Activated CD4-positive, alpha-beta T cell treated with anti-CD3 and anti-CD28 coated beads, Interleukin-2, amount 10 ng/mL, durations not matched to agents 24 days and 14 days (primary cell): ENCODE measurements at places on chromosomes 4 and X. TPM values are rescaled to one million over a fixed set of nuclear protein-coding genes. Genes with fewer than 3 reads are reported as not detected.

- peak; percentile 59 for DNase-seq
Measured at GRCh38 chr4:168449719-168450452, 30.4 kb downstream of the DDX60L start.

DNA sequence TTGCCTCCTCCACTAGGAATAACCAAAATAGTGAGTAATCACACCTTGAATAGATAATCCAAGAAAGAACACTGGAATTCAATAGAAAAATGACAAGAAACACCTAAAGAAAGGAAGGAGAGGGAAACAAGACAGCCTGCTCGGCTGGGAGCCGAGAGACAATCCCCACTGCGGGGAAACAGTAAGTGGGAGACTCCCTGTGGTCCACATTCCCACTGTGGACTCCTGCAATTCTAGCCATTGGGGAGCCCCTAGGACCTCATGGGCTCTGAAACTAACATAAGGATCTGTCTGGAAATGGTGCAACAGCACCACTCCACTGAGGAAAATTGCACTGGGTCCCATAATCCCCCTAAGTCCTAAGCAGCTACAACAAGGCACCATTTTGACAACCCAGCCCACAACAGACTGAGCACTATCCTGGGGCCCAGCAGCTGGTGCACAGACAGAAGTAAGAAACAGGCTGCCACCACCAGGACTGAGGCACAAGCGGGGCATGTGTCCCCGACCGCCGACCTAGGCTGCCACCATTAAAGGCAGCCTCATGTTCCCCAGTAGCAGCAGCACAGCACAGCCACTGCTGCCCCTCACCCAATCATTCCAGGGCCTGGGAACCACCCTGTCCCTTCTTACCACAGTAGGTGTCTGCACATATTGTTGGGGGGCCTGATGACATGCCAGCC, 14.2 kb downstream of the LRBA start:
- peak; percentile 43 for DNase-seq

DNA sequence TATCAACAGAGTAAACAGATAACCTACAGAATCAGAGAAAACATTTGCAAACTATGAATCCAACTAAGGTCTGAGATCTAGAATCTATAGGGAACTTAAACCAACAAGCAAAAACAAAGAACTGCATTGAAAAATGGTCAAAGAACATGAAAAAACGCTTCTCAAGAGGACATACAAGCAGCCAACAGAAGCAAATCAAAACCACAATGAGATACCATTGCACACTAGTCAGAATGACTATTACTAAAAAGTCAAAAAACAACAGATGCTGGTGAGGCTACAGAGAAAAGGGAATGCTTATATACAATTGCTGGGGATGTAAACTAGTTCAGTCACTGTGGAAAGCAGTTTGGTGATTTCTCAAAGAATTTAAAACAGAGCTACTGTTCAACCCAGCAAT, 255.7 kb downstream of the TMEM47 start:
- no peak for DNase-seq

GRCh38 chrX:45849261-45849862, 648.7 kb upstream of the DIPK2B start:
- DNase-seq, result peak; percentile 68

GRCh38 chr4:186201535-186202230, 10.3 kb downstream of the CYP4V2 start:
- DNase-seq, result peak; percentile 82

DNA sequence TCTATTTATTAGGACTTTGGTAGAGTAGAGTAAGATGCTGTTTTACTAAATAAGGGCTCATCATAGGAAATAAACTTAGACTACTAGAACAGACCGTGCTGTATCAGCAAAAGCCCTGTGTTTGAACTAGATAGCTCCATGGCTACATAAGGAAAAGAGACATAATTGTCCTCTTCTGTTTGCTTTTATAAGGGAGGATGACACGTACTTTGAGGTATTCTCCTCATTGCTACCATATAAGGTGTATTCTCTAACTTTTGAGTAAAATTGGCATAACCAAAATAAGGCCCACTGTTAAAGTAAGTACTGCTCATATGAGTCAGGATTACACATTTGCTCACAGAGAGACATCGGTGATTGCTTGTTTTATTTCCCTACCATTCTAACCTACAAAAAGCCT, 64.3 kb downstream of the PDLIM5 start:
- DNase-seq, result no peak

- DNase-seq, result no peak
Measured at GRCh38 chr4:6767748-6768538, 14.6 kb upstream of the KIAA0232 start.

DNA sequence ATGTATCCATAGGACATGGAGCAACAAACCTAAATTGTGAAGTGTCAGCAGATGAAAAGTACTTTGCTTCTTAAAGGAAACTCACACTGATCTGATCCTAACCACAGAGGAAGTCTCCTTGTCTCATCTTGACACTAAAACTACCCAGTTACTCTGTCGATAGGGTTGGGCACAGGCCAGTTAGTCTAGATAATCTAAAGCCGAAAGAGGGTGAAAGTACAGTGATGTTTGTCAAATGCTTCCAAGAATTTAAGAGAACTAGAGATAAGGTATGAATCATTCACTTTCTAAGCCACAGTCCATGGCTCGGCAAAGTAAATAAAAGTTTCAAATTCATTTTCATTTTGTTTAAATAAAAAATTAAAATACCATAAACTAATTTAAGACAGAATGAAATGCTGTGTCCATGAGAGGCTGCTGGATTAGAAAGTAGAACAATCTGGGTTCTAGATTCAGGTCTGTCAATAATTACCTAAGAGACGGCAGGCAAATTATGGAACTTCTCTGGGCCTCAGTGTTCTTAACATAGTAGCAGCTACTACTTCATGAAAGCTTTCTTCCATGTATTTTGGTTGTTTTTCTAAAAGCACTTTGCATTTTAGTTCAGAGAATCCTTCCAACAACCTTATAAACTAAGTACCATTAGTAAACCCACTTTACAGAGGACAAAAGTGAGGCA, 176.7 kb downstream of the LDB2 start:
- DNase-seq, result no peak

DNA sequence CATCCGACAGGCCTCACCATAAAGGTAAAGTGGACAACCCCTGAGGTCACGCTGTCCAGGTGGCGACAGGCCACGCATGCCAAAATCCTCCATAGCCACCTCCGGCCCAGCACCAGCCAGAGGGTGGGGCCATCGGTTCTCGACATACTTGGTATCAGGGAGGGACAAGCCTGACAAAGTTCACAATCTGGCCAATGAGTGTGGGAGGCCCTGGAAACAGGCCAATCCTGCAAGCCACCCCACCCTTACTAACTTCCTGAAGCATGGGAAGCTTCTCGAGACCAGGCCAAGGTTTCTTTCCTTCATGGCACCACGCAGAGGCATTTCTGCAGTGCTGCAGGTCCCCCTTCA, 73.8 kb downstream of the MTMR1 start:
- DNase-seq, result no peak

GRCh38 chrX:16920075-16920474, 26.4 kb upstream of the REPS2 start:
- no peak for DNase-seq

GRCh38 chrX:68647156-68647957, at the start of gene STARD8:
Gene STARD8 (plus strand): TSS chrX:68647666. CDS start chrX:68647883, 217 bp downstream.
- no peak for DNase-seq

GRCh38 chr4:15982842-15983524, 20.0 kb upstream of the FGFBP2 start:
- DNase-seq, result no peak

DNA sequence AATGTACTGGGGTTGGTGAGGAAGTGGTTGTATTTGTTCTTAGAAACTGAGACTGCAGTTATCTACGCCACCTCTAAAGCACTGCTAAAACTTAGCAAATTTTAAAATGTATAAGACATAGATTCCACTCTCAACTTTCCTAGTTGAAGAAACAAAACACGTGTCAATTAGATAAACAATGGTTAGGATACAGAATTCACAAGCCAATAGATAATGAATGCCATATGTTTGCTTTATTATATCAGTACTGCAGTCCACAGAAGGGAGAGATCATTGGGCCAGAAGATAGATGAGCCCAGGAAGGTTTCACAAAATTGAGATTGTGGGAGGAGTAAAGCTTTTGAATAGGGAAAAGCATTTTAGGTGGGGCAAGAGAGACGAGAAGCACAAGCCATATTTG, 14.3 kb downstream of the TMEM33 start:
- DNase-seq, result no peak

- no peak for DNase-seq
Measured at GRCh38 chr4:74610491-74610890, 165.6 kb downstream of the AREG start.

- DNase-seq, result no peak
Measured at GRCh38 chrX:94204524-94204923, 530.5 kb downstream of the FAM133A start.

DNA sequence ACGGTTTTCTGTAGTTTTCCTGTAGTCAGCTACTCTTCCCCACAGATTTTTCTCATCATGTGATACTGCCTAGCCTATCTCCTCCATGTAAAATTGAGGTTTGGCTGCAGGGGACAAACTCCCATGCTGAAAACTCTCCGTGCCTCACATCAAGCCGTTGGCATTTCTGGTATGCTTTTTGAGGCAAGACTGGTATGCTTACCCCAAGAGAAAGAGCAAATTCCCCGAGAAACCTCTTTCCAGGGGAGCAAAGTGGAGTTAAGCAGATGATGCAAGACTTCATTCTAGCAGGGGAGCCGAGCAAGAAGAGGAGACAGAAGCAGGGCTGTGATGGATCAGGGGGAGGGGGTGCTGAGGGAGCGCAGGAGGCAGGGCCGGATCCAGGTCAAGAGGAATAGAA, 4.8 kb downstream of the SOWAHD start:
- no peak for DNase-seq

DNA sequence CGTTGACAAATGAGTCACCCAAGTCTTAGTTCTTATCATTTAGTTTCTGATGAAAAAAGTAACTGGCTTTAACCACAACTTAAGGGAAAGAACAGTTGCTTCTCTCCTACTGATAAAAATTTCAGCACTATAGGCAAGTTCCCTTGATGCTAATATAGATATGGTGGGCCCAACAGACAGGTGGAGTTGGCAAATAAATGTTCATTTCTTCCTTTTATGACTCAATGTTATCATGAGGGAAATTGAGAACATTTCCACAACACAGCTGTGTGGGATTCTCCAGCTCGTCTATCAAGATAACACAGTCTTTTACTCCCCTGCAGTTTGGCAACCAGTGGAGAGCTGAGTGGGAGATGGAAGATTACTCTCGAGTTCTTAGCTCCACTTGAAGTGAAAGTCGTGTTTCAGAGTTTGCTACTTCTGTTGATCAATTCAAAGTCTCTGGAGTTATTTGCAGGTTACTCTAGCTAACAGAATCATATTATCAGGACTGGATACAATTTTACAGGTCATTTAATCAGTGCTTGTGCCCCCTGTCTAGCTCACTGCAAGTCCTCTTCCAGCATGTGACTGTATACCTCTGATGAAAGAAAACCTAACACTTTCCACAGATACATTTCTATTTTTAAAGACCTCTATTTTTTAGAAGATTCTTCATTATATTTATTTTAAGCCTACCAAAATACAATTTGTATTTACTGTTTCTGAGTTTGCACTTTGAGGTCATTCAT, 270.6 kb upstream of the GK2 start:
- no peak for DNase-seq

DNA sequence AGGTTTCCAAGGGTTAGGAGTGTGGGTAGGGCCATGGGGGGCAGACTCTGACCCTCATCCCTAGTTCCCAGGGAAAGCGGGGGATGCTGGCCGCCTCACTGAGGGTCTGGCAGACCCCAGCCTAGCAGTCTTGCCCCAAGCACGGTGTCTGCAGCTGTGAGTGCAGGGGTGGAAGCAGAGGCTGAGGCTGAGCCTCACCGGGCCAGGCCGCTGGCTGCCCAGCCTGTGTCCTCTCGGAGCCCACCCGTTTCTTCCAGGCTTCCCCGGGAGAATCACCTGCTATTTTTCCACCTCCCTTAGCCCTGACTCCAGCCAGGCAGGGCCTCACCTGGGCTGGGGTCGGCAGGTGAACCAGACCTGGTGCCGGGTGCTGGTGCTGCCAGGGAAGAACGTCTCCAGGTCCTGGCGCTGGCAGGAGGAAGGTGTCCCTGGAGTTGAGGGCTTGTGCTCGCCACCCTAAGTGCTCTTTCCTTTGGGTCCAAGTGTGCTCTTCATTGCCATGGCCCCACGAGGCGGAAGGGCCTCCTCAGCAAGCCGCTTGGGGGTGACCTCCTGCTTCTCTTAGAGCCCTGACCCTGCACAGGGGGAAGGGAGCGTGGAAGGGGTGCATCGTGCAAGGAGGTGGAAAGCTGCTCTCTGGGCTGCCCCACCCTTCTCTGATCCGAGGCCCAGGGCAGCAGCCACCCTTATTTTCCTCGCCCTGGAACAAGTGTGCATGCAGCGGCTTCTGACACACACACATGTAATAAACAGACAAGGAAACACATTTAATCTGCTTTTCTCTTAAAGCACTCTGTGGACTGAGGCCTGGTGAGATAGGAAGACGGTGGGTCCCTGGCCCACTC, 112.7 kb downstream of the FAM53A start:
- no peak for DNase-seq

DNA sequence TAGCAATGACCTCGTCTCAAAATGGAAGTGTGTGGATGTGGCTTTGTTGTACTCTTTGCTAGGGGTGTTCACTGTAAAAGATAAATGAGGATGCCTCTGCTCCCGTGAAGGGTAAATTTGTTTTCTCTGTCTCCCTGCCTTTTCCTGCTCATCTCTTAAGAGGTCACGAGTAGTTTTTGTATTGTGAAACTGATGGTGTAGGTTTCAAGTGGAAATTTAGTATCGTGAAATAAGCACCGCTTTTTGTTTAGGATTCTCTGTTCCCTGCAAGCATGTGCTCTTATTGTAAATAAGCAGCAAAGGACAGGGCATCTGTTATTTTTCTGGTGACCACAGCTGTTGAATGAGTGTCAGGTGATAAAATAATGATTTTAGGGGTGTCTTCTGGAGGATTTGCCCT, 104.6 kb downstream of the PHEX start:
- DNase-seq, result no peak

GRCh38 chr4:53049528-53049927, 187.4 kb downstream of the RASL11B start:
- no peak for DNase-seq

DNA sequence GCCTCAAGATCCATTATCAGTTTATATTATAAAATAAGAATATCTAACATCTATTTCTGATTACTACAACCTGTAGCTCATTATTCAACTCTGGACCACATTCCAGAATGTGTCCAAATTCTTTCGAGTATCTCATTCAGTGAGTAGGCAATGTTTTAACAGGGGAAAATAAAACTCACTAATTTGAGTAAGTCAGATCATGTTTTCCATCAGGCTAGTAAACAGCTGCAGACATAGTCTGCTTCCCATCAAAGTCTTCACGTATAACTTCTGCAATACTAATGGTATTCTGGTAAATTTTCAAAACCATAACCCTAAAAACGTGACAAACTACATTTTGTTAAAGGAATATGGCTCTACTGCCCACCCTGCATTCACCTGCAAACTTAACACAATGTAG, 31.8 kb downstream of the TBCK start:
- DNase-seq, result no peak

- no peak for DNase-seq
Measured at GRCh38 chr4:5894266-5894665, 1.4 kb upstream of the CRMP1 start.

The ATOH1 gene
- total RNA-seq, result not detected in 2 replicates

The PNMA5 gene
- not detected in 2 replicates for total RNA-seq

The MAOA gene
- 1.8 and 2.0 TPM in 2 replicates for total RNA-seq

The ALAS2 gene
- total RNA-seq, result not detected in 2 replicates

The SMS gene
- 161 and 162 TPM in 2 replicates for total RNA-seq

The AFM gene
- not detected in 2 replicates for total RNA-seq
